ENCODE measurements at places on chromosomes 6 and 20.

DNA sequence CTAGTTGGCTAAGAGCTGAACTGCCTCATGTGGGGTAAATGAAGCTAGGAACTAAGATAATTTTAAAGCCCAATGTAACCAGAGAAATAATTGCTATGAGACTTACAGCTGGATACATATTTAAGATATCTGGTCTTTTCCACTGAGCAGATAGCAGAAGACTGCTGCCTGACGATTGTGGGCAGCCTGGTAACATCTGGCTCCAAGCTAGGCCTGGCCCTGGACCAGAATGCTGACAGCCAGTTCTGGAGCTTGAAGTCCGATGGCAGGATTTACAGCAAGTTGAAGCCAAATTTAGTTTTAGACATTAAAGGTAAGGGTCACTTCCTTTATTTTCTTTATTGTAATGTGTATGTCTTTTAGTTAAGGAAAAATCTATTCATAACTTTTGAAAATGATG, 65.7 kb downstream of the RTN4IP1 start:
- no peak for DNase-seq

- DNase-seq = no peak
Observed at GRCh38 chr6:45900808-45901752, 114.6 kb downstream of the CLIC5 start.

DNA sequence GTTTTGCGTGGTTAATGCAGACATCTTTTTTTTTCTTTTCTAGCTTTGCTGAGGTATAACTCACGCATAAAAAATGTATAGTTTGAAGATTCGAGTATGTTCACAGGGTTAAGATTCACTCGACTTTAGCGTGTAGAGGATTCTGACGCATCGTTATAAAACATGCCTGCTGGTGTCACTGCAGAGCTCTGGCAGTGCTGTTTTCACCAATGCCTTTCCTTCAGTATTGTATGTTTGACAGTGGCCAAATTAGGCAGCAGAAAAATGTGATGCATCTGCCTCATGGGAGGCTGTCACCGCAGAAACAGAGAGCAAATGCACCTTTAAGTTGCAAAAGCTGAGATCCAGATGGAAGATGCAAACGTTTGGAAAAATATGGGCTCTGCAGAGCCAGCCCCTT, 18.0 kb upstream of the SIRPB2 start:
- DNase-seq = no peak

DNA sequence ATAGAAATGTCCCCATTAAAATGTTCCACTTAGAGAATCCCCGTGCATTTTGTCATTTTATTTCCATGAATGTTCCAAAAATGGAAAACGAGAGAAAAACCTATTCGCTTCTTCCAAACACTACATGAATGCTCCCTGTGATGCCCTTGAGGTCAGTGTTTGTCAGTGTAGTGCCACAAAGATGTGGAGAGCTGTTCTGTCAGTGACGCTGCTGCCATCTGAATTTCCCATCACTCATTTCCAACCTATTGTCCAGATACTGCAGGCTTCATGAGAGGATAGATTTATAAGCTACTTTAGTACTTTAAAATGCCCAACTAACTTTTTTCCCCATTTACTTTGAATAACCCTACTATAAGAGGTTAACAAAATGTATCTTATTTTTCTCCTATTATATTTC, 335.8 kb downstream of the CDKAL1 start:
- DNase-seq = no peak

DNA sequence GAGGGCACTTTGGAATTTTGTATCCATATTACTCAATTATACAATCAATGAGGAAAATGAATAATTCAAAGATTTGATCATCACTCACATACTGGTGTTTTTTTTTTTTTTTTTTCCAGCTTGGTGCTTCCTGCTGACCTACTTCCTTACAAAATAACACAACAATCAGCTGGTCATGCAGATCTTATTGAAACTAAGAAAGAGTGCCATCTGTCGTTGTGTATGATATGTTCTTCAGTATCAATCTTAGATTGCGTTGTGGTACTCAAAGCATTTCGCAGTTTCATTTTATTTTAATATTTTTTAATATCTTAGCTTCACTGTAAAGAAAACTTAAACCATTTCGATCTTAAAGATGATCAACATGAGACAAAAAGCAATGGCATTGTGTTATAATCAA, 155.6 kb downstream of the OGFRL1 start:
- no peak for DNase-seq

DNA sequence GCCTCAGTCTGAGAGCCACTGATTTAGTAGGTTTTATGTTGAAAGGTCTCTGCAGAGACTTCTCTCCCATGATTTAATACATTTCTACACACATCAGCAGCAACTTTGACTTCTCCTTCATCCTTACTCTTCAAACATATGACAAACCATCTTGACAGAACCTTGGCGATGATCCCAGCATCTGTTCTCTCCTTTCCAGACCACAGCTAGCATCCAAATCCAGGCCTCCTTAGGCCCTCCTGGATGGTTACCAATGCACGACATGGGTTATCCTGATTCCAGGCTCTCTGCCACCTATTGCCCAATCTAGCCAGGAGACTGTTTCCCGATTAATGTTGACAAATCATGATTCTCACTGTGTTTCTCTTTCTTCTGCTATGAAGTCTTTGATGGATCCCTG, 16.8 kb downstream of the LAMA4 start:
- DNase-seq = peak; percentile 85

GRCh38 chr6:112065426-112065986, 11.6 kb downstream of the CCN6 start:
- no peak for DNase-seq

- DNase-seq = peak; percentile 55
Observed at GRCh38 chr6:42451333-42452170, at the start of gene TRERF1. TRERF1 (minus strand) TSS chr6:42451926; CDS start chr6:42269590, 182,336 bp downstream.

GRCh38 chr6:106513808-106514582, 115.3 kb downstream of the RTN4IP1 start:
- DNase-seq = no peak

DNA sequence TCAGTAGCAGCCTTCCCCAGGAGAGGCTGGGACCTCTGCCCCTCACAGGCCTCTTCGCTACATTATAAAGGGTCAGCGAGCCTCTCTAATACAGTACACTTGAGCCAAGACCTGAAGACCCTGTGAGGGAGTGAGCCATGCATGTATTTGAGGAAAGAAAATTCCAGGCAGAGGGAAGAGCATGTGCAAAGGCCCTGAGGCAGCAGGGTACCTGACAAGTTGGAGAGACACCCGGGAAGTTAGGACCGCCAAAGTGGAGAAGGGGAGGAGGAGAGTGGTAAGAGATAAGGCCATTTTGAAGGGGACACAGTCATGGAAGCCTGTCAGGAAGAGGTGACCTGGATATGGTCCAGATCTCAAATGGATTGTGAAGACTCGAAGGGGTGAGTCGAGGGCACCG, 219.3 kb upstream of the RNF24 start:
- no peak for DNase-seq

DNA sequence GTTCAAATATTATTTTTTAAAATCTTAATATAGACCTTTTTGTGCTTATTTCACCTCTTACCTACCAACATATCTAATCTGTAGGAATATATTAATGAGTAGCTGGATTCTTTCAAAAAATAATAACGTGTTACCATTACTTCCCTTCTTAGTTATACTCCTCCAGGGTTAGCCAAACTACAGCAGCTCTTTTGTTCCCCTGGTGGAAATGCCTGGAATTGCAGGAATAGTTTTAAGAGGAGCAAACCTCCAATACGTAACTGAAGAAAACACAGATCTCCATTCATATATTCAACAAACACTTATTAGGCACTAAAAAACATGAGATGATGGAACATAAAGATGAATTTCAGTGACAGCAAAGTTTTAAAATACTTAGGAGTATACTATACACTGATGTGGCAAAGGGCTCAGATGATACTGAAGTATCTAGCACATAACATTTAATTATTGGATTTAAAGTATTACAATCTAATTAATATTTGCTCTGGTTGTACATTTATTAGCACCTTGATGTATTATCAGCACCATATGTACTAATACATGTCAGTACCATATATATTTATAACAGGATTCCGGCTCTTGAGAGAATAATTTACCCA, 78.3 kb downstream of the TBX18 start:
- DNase-seq = no peak

DNA sequence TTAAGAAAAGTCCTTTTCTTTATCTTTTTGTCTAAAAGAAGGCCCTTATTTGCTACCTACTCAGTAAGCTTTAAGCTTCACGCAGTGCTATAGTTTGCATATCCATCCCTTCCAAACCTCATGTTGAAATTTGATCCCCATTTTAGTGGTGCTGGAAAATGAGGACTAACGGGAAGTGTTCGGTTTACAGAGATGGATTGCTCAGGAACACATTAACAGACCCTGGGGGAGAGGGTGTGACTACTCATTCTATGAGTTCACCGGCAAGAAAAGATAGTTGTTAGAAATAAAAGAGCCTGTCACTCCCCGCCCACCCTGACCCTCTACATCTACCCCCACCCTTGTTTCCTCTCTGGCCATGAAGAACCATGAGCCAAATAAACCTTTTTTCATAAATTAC, 546.2 kb downstream of the MEI4 start:
- DNase-seq = no peak

DNA sequence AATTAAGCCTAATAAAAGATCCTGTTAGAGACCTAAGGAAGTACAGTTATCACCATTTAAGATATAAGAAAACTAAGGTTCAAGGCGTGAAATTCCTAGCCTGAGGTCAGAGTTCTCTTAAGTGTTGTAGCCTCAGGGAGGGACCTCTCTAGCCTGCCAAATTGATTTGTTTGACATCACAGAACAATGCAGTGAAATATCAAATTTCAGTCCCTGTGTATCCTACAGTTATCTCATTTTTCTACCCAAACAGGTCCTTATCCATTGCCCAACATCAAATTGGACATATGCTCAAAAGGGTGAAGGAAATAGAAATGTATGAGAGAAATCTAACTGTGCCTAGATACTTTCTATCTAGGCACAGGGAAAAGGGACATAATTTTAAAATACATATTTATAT, 63.0 kb downstream of the NCOA7 start:
- no peak for DNase-seq

Measured in AG04450 (cell line).